ENCODE measurements at places on chromosomes 1 and 21. TPM values are rescaled to one million over a fixed set of nuclear protein-coding genes. Genes with fewer than 3 reads are reported as not detected.

Gene KCNA2
- 0.25 TPM for total RNA-seq

Gene NR1I3
- 0.46 TPM for total RNA-seq

Gene OR6K3
- not detected for total RNA-seq

Gene FAM177B
- not detected for total RNA-seq

Gene AMY2B
- 2.8 TPM for total RNA-seq

Gene SLC9C2
- not detected for total RNA-seq

Gene KAZN
- 1.2 TPM for total RNA-seq

Gene FCGR3A
- total RNA-seq, result 0.87 TPM

Gene SFPQ
- 466 TPM for total RNA-seq

Gene PDPN
- total RNA-seq, result not detected

Gene FAM131C
- total RNA-seq, result 0.24 TPM

Gene PRR9
- not detected for total RNA-seq

Gene ANGPTL3
- total RNA-seq, result not detected

Gene NTNG1
- not detected for total RNA-seq

Gene TEDDM1
- not detected for total RNA-seq

Gene PIGM
- 5.7 TPM for total RNA-seq

Gene FNDC5
- not detected for total RNA-seq

Gene TMPRSS2
- total RNA-seq, result 0.30 TPM

Gene FCRL5
- total RNA-seq, result not detected

- DNase-seq, result no peak
Observed at GRCh38 chr1:19507516-19507915, 22.2 kb upstream of the CAPZB start.

- no peak for DNase-seq
Observed at GRCh38 chr1:151213560-151213959, 15.2 kb downstream of the PIP5K1A start.

GRCh38 chr1:54714881-54715492 is 674 bp upstream of the TTC4 start:
- no peak for DNase-seq

- DNase-seq, result peak; percentile 17
Observed at GRCh38 chr21:34722684-34723300, 54.0 kb downstream of the CLIC6 start.

DNA sequence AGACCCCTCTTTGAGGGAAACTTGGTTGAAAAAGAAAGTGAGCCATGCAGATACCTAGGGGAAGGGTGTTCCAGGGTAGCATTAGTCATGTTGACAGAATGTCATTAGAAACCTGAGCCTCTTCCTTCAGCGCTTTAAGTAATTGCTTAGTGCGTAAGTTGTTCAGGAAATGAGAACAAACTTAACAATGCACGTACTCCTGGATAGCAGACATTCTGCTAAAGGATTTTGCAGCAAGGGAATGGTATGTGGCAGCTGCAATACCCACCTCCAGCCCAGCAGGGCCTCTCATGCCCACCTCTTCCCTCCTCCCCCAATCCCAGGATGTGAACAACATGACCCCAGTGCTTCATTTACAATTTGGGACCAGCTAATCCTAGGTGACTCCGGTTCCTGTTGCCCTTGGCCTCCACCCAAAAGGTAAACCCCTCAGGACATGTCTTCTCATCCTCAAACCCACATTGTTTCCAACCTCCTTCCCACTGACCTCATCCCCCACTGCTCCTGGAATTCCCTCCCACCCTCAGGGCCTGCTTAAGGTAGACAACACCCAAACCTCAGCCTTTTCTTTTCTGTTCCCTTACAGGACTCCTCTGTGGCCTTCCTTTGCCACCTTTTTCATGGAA is 98.0 kb upstream of the BCAR3 start:
- no peak for DNase-seq

DNA sequence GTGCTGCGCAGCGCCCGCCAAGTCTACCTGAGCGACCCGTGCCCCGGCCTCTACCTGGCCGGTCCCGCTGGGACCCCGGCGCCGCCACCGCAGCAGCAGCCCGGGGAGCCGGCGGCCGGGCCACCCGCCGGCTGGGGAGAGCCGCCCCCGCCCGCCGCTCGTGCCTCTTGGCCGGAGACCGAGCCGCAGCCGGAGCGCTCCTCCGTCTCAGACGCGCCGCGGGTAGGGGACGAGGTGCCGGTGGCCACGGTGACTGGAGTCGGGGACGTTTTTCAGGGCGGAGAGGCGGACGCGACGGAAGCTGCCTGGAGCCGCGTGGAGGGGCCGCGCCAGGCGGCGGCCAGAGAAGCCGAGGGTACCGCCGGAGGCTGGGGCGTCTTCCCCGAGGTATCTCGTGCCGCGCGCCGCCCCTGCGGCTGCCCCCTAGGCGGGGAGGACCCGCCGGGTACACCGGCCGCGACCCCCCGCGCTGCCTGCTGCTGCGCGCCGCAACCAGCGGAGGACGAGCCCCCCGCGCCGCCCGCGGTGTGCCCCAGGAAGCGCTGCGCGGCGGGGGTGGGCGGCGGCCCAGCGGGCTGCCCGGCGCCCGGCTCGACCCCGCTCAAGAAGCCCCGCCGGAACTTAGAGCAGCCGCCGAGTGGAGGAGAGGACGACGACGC is 646 bp downstream of the IER5 start:
- peak; percentile 23 for DNase-seq

- no peak for DNase-seq
Observed at GRCh38 chr1:166032572-166033371, 134.0 kb downstream of the FAM78B start.

- no peak for DNase-seq
Observed at GRCh38 chr21:28439788-28440187, 552.9 kb downstream of the LTN1 start.

DNA sequence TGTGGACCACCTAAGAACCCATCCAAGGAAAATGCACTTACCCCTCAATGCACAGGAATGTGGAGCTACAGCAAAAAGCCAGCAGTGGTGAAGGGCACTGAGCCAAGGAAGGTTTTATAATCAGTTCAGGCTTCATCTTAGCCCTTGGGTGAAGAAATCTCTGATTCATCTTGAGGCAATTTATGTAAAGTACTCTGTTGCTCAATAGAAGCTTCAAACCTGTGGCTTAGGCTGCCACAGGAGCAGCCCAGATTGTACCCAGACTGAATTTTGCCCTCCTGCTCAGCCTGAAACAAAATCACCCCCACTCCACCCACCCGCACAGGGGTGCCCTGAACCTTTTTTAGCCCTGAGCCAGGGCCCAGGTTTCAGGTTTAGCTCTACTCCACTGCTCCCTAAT is at the start of gene S100A12:
Gene S100A12 (minus strand): TSS at position 111 of the 400 bp plus-strand sequence. CDS start 1,029 bp downstream, outside the sequence.
- DNase-seq, result no peak

DNA sequence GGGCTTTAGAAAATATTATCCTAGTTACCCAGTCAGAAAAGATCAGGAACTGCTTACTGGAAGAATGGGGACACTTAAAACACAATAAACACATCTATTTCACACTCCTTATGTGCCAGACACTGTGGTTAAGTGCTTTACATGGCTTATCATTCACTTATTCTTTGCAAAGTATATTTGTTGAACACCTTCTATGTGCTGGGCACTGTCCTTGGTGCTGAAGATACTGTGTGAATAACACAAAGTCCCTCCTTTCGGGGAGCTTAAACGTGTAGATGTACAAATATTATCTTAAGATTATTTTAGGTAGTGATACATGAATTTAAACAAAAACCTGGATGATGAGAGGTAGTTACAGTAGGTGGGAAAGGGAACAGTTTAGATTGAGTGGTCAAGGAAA is 169.3 kb downstream of the ST6GALNAC5 start:
- no peak for DNase-seq

GRCh38 chr1:221074332-221074731 is 195.1 kb downstream of the HLX start:
- no peak for DNase-seq

DNA sequence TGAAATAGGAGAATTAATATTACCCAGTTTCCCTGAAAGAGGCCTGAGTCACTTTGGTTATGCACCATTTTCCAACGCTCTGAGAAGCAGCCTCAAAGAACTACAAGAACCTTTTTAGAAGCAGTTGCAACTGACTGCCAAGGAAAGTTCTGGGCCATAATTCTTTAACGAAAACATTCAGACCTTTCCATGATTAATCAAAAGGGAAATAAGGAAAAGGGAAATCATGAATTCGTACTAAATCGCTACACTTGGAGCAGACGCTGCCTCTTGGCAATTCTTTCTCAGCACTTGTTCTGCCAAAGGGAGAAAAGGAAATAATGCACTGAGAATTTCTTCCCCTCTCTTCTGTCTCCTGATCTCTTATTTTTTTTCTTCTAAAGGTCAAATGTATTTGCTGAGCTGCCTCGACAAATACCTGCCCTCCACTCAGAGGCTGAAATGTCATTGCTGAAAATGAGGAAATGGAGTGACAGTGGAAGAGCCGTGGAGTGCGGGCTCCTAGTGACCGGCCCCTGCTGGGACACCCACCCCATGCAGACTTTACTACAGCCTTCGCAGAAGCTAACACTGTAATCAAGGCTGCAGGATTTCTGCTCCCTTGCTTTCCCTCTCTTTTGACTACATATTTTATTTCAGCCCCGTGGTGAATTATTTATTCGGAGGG is 67.9 kb upstream of the GALNT2 start:
- DNase-seq, result no peak

DNA sequence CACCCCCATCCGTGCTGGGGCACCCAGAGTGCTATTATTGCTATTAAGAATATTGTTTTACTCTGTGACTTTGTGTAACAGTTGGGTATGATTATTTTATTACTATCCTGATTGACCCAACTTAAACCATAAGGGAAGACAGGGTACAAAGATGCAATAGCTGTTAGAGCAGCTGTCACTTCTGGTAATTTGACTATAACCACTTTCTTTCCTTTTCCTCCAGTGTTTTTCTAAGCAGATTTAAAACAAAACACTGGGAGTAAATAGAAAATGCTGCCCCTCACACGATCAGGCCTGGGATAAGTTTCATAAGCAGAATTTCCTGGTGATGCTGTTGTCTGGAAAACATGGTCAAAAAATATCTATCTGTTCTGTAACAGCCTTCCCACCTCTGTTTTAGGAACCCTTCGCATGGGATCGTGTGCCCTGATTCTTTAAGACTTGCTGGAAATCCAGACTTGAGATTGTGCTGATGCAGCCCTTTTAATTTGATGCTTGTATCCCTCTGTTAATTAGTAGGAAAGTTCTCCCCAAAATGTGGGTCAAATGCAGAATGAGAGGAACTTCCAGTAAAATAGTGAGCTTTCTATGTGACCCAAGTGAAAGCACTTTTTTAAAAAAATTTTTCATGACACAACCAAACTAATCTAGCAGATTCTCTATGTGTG is 165.3 kb downstream of the FMN2 start:
- no peak for DNase-seq

- DNase-seq, result no peak
Observed at GRCh38 chr21:33557447-33557846, 14.6 kb downstream of the SON start.

DNA sequence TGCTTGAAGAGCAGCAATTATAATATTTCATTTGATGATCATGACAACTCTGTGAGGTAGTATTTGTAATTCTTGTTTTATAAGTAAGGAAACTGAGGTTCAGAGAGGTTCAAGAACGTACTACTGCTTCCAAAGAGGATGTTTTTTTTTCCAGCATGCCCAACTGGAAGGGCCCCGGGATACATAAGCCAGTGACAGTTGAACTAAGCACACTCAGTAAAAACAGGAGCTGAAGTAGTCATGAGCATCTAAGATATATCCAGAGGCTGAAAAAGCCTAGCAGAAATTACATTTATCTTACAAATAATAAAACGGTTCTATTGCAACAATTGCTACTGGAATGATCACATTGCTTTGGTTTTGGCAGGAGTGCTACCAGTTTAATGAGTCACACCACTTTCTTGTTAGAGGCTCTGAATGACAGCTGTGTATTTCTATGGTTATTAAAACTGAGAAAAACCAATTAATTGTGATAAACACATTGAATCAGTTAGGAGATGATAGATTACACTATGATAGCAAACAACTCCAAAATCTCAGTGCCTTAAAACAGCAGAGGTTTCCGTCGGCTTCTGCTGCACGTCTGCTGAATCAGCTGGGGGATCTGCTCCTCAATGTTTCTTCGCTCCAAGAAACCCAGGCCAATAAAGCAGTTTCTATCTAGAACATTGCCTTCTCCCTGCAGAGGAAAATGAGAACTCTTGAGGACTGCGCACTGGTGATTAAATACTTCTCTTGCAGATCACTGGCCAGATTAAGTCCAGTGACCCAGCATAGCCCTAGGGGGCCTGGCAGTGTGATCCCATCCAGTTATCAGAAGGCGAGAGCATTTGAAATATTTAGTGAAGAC is 522.7 kb downstream of the PLPP3 start:
- DNase-seq, result no peak

DNA sequence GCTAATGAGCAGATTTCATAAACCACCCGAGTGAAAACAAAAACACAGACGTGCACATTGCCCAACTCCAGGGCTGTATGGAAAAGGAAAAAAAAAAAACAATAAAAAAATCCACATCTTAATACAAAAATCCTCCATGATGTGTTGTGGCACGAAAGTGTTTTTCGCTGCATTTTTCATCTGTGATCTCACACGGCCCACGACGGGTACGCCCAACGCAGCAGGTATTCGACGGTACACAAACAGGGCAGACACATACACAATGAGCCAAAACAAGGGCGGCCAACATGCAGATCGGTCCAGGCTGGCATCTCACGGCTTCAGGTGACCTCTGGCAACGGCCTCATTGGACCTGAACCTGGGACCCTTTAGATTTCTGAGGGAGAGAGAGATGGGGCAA is 31.1 kb downstream of the CASZ1 start:
- DNase-seq, result no peak

DNA sequence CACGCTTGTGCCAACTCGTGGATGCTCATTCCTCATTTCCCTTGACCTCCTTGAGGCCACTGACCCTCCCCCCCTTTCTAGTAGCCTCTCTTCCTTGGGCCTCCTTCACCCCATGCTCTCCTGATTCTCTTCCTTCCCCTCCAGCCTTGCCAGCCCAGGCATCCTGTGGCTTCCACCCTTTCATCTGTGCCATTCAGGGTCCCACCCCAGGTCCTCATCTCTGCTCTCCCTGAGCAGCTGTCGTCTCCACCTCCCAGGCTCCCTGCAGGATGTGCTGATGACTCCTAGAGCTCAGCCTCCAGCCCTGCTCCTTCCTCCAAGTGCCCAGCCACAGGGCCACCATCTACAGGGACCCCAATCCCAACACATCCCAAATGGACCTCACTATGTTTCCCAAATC is 197.4 kb downstream of the GRIK3 start:
- no peak for DNase-seq

GRCh38 chr1:167913895-167914496 is at the start of gene ADCY10:
Gene ADCY10, minus strand, starts transcription at chr1:167914134. Its CDS starts 8,994 bp downstream, at chr1:167905140.
- no peak for DNase-seq

DNA sequence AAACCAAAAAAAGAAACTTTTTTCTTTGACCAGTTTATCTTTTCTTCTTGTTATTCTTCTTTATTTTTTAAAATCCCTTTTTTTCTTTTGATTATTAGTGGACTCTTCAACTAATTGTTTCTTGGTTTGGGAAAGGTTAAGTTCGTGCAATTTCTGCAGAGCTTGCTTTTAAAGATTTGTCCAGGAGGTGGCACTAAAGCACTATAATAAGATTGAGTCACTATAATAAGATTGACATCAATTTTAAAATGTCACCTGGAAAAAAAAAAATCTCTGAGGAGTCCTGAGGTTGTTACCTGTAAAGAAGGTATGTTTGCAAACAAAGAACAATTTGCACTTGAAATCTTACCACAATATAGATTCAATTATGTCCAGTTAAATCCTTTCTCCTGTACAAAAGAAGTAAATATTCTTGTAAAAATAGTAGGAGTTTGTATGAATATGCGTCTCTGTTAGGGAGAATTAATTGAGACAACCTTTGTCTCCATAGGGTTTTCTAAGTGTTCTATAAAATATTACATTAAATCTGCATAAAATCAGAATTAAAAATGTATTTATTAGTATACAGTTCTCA is 166.7 kb downstream of the ADGRL4 start:
- DNase-seq, result no peak

- no peak for DNase-seq
Observed at GRCh38 chr1:60055336-60055735, 18.2 kb downstream of the C1orf87 start.

GRCh38 chr1:233704170-233704897 is 90.4 kb downstream of the KCNK1 start:
- DNase-seq, result no peak
